ENCODE measurements at places on chromosomes 13 and 19. TPM values are rescaled to one million over a fixed set of nuclear protein-coding genes. Genes with fewer than 3 reads are reported as not detected.

Gene HOMER3
- total RNA-seq, result 10.7 TPM

Gene HSD11B1L
- 9.4 TPM for total RNA-seq

Gene CEACAM7
- total RNA-seq, result 103 TPM

Gene KLF2
- 11.4 TPM for total RNA-seq

Gene PCSK4
- total RNA-seq, result 0.70 TPM

GRCh38 chr13:112893570-112894422, 75.2 kb upstream of the MCF2L start:
- DNase-seq, result no peak

- no peak for DNase-seq
Observed at GRCh38 chr19:16191216-16191908, 6.2 kb downstream of the FAM32A start.

GRCh38 chr19:48010932-48011758, 16.7 kb downstream of the ELSPBP1 start:
- no peak for DNase-seq

- DNase-seq, result no peak
Observed at GRCh38 chr19:33819880-33820781, 23.5 kb downstream of the KCTD15 start.

DNA sequence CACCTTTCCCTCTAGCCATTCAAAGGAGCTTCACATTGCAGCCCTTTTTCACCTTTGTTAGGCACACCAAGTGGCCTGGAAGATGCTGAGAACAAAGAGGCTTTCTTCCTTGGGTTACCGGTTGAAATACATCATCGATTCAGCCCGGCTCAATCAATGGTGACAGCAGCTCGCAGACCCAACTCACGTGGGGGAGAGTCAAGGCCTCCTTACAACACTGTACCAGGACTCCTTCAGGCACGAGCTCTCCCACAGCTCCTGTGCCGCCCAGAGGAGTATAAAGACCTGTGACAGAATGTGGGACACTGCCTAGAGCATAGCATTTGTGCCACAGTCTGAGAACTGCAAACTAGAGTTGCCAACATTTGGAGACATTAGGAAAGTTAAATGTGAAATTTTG, 3.9 kb upstream of the LRRC63 start:
- DNase-seq, result no peak

DNA sequence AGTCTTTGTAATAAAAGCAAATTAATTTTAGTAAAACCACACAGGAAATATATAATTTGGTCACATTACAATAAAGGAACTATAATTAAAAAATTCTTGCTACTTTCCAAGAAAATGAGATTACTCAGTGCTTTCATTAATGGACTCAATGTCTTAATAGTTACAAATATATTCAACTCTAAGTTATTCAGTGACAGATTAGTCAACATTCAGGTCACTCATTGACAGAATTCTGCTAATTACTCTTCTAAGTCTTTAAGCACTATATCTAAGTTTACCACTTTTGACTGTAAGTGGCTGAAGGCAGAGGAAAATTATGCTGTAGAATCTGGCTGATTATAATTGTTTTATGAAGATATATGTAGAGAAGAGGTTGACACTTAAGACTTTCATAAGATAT, 1365.0 kb downstream of the EFNB2 start:
- no peak for DNase-seq

Data from esophagus squamous epithelium (tissue), 5 donors.